Stimulated activated naive CD8-positive, alpha-beta T cell treated with anti-CD3 and anti-CD28 coated beads, Interleukin-15, Interleukin-2, amounts not matched to agents 100 U/mL and 50 U/mL, for 24 hours (primary cell): ENCODE measurements at places on chromosomes 5 and 9.

DNA sequence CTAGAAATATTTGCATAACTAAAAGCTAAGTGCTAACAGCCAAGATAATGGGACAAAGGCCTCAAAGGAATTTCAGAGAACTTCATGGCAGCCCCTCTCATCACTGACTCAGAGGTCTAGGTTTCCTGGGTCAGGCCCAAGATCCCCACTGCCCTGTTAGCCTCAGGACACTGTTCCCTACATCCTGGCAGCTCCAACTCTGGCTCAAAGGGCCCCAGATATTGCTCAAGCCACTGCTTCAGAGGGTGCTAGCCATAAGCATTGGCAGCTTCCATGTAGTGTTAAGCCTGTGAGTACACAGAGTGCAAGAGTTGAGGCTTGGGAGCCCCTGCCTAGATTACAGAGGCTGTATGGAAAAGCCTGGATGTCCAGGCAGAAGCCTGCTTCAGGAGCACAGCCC, 998.1 kb downstream of the TLE1 start:
- DNase-seq = no peak

DNA sequence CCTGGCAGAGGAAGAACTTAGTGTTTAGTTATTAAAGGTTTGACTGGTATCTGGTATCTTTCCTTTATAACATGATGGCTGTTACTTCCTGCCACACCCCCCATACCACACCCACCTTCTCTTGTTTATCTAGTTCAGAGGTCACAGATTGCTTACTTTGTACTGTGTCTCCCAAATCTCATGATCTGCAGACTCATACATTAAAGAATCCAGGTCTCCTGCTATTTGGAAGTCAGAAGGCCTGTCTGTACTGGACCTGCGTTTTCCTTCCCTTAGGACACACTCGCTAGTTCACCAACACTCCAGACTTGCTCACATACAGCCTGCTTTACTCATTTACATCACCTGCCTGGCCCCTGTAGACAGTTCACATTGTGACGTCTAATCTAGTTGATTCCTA, 39.3 kb downstream of the NUDT12 start:
- DNase-seq = no peak

- no peak for DNase-seq
Observed at GRCh38 chr9:24464319-24464951, 81.3 kb downstream of the IZUMO3 start.

DNA sequence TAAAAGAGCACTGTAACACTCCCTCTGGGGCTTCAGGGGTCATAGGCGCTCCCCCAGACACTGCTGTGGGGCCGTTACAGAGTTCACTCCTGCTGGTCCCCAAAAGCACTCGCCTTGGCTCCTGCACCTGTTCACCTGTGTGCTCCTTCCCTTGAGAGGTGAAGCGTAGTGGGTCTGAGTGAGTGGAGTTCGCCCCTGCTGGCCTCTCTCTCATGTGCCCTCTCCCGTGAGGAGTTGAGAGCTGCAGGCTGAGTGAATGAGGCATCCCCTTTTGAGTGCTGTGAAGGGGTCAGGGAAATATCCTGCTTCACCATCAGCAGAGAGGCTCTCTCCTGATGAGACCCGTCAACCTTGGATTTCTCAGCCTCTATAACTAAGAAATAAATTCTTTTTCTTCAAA, 134.6 kb upstream of the TUT7 start:
- DNase-seq = no peak

GRCh38 chr9:122135529-122135859, 24.1 kb downstream of the NDUFA8 start:
- no peak for DNase-seq

DNA sequence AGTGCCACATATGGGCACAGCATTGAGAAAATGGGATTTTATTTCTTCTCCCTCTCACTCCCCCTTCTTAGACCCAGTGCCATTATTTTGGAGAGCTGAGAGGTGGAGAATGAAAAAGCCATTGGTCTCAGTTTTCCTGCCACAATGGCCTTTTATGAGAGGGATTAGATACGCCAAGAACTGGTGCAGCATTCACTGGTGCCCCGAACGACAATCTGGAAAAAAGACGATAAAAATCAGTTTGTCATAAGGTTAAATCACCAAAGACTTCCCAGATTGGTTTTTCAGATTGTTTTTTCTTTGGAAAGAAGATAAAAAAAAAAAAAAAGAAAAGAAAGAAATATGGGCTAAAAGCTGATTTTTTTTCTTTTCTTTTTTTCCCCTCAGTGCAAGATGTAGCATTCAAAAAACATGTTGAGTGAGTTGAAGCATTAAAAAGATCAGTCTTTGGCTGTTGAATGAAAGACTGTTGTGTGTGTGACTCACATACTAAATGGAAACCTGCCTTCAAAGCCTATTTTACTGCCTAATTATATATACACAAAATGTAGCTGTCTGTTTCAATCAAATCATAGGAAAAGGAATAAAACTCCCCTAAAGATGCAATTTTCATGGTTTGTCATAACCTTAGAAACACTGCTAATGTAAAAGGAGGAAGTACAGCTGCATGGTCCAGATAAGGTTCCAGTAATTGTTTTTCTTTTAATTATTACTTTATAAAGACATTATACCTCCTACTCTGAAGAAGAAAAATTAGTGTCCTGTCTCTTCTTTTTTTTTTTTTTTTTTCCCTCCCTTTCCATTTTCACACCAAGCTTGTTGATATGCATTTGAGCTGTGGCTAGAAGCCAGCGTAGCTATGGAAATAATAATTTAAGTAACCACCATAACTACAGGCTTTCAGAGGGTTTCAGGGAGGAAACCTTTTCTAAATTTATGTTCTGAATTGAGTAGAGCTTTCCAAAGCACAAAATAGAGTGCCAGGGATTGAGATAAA, 27.2 kb upstream of the ZNF608 start:
- DNase-seq = no peak

DNA sequence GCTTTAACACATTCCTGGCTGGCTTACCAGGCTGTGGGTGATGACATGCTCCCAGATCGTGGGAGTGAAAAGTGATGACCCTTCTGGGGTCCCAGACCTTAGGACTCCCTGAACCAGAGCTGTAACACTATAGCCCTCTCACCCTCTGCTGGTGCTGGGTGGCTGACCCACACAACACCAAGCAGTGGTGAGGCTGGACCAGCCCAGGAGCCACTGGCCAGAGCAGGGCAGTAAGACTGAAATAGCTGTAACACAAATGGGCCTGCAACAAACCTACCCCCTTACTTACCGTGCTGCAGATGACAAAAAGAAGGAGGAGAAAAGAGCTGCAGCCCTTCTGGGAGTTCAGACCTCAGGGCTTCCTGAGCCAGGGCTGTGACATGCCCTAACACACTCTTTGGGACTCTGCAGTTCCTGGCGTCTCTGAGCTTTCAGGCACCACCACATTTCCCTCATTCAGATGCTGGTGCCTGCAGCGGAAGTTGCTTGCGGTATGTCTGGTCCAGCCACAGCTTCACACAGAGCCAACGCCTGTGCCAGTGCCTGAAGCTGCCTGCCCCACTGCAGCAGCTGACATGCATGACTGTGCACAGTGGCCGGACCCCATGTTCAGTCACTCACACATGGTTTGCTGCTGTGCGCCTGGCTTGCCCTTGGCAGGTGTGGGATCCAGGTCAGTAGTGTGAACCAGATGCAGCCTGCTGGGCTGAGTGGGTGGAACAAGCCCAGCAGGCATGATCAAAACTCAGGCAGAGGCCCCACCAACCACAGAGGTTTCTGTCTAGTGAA, 1247.4 kb downstream of the EFNA5 start:
- no peak for DNase-seq

GRCh38 chr9:79236466-79236865, 335.3 kb upstream of the TLE4 start:
- DNase-seq = no peak

DNA sequence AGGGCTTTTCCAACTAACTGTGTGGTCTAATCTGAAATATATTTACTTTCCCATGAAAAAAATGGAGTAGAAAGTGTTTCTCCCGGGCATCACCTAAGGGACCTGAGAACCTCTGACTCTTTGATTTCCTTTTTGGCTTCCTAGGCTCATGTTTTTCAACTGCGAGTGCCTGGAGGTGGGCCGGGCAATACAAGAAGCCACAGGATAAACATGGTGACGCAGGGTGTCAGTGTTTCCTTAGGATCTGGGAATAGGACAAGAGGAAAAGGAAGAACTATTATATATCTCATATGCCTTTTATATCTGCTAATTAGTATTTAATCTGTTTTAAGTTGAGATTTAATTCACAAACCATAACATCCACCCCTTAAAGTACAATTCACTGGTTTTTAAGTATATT, 11.4 kb upstream of the LECT2 start:
- DNase-seq = no peak

DNA sequence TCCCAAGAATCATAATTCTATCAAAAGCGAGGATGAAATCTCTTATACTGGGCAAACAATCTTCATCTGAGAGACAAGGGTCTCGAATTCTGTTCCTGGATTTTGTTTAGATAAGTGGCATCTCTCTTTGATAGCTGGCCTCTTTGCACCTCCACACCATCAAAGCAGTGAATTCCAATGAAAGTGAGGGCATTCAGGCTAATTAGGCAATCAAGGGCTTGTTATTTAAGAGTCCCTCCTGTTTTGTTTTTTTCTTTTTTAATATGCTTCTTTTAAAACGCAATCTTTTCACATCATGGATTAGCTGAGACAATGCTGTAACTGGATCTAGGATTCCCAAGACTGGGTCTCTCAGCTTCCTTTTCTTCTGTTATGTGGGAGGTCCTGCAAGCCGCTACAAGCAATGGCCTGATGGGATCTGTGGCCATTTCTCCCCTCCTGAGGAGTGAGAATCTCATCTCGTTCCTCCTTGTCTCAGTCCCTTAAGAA, 67.9 kb downstream of the TNC start:
- DNase-seq = no peak

DNA sequence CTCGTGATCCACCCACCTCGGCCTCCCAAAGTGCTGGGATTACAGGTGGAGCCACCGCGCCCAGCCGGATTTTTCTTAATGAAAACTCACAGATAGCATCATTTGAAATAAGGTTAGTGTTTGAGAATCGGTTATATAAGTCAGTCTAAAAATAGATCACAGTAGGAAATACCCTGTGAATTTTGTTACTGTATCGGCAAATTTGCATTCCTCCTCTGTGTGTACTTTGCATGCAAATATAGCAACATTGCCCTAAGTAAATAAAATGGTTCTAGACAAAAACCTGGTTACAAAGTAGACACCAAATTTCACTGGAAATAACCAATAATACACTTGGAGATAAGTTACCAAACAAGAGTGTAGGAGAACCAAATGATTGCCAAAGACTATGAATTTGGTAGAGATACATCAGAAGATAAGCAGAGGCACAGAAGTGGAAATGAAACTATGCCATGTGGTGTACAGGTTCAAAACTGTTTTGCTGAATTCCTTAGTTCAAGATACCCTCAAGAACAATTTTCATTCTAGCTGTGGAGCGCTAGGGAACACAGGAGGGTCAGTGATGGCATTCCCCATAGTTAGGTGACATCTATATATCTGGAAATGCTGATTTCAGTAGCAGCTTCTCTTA, 58.1 kb downstream of the ICE1 start:
- DNase-seq = no peak

DNA sequence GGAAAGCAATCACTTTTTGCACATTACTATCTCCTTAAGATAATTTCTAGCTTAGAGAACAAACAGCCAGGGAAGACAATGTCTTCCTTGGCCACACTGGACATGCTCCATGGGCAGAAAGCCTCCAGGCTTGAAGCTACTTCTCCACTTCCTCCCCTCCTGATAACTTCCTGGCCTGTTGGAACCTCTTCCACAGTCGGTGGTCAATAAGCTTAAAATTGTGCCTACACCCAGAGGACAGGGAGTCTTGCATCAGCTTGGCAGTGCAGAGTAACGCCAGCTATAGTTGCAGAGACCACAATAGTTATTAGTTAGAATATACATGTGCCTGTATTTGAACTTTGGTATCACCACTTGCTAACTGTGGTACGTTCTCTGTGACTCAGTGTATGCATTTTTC, 58.1 kb upstream of the ABCA1 start:
- no peak for DNase-seq

DNA sequence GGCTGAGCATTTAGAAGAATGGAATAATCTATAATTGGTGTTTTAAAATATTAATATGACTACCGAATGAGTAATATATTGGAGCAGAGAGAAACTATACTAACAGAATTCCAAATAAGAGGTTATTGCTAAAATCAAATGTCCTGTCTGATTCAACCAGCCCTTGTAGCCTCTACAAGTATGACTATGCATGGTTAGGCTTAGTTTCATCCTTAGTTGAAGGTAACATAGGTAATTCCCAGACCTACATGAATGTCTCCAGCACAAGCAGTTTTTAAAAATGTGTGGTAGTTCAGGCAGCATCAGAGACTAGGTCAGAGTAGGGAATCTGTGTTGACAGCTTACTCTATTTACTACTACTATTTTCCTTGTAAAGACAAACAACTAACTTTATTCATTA, 51.7 kb upstream of the SLC27A6 start:
- no peak for DNase-seq

DNA sequence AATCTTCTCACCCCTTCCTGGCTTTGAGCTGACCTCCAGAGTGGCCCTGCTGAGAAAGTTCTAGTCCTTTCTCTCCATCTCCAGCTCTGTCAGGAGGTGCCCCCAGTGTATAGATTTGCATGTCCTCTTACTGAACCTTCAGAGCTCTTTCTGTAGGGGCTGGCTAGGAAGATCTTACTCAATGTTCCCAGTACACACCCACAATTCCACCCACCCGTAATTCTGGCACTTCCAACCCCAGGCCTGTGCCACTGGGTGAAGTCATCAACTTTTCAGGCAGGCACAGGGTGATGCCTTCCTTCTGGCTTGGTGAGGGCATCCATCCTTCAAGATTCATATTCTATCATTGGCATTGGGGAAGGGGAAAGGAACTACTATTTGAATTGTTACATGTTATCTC, 75.9 kb downstream of the ACER2 start:
- DNase-seq = no peak

DNA sequence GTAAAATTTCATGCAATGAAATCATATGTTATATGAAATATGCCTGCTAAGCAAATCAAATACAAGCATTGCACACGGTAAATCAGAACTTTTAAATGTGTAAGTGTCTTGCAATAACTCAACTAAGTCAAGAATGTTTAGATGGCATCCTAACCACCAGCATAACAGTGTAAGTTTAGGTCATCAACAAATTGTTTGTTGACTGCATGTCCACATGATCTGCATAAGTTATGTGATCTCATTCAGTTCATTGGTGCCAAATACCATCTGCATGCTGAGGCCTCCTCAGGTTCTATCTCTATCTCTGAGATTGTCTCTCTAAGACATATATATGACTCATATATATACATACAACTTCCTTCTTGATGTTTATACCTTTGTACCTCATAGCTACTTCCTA, 159.6 kb upstream of the STK32A start:
- DNase-seq = no peak

GRCh38 chr9:32524892-32525708, 896 bp downstream of the RIGI start:
- peak; percentile 14 for DNase-seq

- DNase-seq = no peak
Observed at GRCh38 chr5:151779531-151780125, 7.9 kb downstream of the G3BP1 start.

- DNase-seq = no peak
Observed at GRCh38 chr5:61319388-61320146, 12.5 kb upstream of the ZSWIM6 start.
